ENCODE measurements at places on chromosomes 5 and 9.

- no peak for DNase-seq
Measured at GRCh38 chr9:122923947-122924346, 7.4 kb downstream of the ZBTB26 start.

DNA sequence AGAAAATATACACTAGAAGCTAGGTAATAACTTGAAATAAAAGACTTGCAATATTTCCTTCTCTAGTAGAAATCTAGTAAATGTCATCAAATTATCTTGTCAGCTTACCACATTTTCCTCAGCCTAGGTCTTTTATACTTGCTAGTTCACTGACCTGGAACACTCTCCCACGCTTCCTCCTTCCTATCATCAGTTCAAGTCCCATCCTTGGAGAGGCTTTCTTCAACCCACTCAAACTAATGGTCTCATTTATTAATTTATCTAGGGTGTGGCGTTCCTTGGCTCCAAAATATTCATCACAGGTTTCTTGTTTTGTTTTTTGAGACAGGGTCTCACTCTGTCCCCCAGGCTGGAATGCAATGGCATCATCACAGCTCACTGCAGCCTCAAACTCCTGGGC lies 2.9 kb downstream of the FAM13B start:
- no peak for DNase-seq

DNA sequence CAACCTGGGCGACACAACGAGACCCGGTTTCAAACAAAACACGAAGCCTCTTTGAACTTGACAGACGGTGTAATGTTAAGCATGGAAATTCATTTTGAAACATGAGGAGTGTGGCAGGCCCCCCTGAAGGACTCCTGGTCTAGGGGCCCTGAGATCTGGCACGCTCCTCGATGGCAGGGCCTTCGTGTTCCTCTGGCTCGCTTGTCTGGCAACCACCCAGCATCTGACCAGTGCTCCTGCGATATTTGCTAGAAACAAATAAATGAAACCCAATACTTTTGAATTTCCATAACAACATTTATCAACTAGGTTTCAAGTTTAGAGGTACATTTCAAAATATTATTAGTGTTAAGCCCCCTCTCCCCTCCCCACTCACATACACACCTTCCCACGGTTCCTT lies 193.0 kb downstream of the ERCC6L2 start:
- DNase-seq = no peak

DNA sequence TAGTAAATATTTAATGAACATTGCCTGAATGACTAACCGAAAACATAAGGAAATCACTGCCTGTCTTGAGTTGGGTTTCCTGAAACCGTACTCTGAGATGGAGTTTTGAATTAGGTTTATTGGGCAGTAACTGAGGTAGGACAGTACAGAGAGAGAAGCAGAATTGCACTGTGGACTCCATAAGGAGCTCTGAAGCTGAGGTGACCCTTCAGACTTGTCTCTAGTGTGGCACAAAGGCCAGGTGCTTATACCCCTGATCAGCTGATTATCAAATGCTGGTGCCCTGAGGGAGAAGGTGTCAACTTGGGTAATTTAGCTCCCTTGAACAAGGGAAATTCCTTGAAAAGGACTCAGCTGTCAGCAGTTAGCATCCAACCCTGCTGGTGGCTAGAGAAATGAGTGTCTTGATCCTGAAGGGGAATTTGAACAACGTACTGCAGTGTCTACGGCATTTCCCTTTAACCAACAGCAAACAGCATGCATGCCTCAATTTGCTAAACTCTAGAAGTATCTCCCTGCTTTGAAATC lies 135.0 kb upstream of the SMARCA2 start:
- no peak for DNase-seq

DNA sequence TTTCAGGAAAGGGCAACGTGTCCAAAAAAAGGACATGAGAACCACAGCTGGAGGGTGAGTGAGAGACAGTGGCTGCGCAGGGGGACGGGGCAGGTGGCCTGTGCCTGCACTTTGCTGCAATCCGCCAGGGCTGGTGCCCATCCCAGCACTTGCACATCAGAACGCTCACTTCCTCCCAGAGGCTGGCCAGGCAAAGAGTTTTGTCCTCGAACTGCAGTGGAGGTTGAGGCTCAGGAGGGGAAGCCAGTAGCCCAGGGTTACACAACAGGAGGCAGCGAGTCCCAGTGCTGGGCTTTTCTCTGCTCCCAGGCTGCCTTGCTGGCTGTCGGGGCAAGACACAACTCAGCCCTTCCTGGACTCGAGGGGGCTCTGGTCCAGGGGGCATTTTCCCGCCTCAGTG lies 33.1 kb downstream of the CRB2 start:
- DNase-seq = no peak

GRCh38 chr5:112975721-112976431 lies 722 bp upstream of the DCP2 start:
- no peak for DNase-seq

- no peak for DNase-seq
Measured at GRCh38 chr5:51326844-51327243, 56.4 kb upstream of the ISL1 start.

DNA sequence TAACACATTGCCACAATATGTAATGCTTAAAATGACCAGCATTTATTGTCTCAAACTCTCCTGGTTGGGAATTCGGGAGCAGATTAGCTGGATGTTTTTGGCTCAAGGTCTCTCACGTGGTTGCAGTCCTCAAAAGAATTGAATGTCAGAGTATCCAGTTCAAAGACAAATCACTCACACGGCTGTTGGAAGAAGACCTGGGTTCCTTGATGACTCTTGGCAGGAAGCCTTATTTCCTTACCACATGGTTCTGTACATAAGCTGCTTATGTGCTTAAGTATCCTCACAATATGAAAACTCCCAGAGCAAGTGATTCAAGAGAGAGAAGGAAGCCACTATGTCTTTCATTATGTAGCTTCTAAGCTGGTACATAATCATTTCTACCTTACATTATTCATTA lies 230.3 kb upstream of the PTPRD start:
- no peak for DNase-seq

DNA sequence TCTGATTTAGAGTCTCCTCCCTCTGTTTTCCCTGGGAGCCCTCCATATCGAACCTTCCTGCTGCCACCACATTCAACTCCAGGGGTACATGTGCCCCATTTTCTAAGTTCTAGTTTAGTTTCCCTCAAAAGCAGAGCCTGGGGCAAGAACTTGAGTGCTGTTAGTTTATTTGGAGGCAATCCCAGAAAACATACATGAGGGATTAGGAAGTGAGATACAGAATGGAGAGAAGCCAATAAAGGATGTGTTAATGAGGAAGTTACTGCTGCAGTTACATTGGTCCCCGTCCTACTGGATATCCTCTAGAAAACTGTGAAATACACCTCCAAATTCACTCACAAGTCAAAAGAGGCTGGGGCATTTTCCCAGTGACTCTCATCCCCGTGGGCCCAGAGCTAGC lies 159.4 kb upstream of the SMARCA2 start:
- DNase-seq = no peak

DNA sequence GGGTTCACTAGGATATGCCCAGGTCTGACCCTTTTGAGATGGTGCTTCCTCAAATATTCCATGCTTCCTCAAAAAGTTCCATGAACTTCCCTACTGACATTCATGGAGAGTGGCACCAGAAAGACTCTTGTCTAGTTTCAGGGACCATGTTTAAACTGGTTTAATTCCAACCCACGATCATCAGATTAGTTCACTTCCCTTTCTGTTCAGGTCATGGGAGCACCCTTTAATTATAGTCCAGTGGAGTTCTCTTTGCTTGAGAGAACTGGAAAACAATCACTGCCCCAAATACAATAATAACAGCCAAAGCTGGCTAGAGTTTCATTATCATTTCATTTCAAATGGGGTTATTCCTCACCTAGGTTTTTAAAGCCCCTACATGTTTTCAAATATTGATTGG lies 9.7 kb upstream of the ERBIN start:
- no peak for DNase-seq

DNA sequence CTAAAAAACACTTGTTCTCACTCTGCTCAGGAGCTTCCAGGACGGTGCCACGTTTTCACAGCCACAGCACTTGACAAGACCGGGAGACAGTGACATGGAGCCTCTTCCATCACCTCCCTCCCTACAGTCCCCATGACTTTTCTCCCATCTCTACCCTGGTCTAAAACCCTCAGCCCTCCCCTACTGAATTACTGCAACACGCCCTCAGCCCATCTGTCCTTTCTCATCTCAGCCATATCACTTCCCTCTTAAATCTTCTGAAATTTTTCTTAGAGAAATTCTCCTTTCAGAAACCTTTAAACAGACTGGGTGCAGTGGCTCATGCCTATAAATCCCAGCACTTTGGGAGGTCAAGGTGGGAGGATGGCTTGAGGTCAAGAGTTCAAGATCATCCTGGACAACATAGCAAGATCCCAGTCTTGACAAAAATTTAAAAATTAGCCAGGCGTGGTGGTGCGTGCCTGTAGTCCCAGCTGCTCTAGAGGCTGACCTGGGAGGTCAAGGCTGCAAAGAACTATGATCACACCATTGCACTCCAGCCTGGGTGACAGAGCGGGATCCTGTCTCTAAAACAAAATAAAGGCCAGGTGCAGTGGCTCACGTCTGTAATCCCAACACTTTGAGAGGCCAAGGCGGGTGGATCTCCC lies 125.8 kb downstream of the MYO10 start:
- DNase-seq = no peak

- DNase-seq = no peak
Measured at GRCh38 chr9:2473681-2474080, 147.9 kb upstream of the VLDLR start.

- no peak for DNase-seq
Measured at GRCh38 chr5:11084111-11084510, 323.1 kb upstream of the DAP start.

DNA sequence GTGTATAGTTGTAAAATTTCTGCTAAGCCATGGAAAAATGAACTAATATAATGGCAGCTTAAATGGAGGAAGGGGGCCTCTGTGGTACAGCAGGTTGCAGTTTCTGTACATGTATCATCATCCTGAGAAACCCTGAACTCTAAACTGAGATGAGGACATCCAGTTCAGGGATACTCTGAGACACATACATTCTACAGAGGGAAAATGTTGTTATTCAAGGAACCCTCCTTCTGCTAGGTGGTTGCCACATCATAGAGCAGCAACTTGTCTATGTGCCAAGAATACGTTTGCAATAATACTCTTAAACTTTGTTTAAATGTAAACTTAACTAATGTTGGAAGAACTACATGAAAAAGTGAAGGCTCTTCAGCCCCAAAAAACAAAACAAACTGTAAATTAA lies 1310.8 kb upstream of the WWC1 start:
- no peak for DNase-seq

GRCh38 chr9:18457510-18457909 lies 16.4 kb upstream of the ADAMTSL1 start:
- DNase-seq = no peak

GRCh38 chr9:89484475-89485404 lies 13.2 kb downstream of the SEMA4D start:
- no peak for DNase-seq

- DNase-seq = no peak
Measured at GRCh38 chr9:87387351-87388011, 110.2 kb upstream of the DAPK1 start.

GRCh38 chr5:51091816-51092215 lies 291.4 kb upstream of the ISL1 start:
- no peak for DNase-seq

- no peak for DNase-seq
Measured at GRCh38 chr9:76655971-76656370, 108.3 kb upstream of the PCA3 start.

DNA sequence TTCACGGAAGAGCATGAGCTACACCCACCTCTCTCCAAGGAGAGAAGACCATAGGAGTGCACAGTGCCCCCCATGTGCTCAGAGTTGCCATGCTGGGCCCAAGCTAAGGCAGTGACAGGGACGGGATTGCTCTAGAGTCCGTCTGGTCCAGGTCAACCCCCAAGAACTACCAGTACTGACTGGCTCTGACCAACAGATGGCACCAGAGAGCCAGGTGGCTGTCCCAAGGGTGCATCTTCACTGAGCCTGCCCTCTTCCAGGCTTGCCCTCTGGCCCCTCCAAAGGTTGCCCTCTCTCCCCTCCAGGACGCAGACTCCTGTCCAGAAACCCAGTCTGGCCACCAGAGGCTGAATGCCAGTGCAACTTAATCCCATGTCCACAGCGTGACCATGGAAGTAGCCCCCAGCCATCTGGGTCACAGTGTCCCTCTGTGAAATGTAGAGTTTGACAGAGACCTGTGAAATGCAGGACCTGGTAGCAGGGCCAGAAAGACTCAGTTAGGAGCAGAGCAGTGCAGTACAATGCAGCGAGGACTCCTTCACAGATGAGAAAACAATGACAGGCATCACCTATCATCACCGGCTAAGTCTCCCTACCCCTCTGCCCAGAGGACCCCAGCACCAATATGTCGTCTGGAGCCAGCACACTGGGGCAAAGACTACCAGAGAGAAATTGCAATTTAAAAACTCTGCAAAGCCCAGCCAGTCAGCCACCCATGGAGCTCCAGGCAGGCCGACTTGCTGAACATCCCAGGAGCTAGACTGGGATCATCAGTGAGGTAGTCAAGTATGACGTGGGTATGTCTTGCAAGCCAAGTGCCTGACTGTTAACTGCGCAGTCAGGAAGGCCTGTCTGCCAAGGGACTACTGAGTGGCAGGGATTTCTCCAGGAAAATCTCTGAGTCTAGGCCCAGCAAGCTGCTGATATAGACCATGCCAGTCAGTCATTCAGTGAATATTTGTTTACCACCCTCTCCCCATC lies 7.7 kb upstream of the SKP1 start:
- peak; percentile 25 for DNase-seq

DNA sequence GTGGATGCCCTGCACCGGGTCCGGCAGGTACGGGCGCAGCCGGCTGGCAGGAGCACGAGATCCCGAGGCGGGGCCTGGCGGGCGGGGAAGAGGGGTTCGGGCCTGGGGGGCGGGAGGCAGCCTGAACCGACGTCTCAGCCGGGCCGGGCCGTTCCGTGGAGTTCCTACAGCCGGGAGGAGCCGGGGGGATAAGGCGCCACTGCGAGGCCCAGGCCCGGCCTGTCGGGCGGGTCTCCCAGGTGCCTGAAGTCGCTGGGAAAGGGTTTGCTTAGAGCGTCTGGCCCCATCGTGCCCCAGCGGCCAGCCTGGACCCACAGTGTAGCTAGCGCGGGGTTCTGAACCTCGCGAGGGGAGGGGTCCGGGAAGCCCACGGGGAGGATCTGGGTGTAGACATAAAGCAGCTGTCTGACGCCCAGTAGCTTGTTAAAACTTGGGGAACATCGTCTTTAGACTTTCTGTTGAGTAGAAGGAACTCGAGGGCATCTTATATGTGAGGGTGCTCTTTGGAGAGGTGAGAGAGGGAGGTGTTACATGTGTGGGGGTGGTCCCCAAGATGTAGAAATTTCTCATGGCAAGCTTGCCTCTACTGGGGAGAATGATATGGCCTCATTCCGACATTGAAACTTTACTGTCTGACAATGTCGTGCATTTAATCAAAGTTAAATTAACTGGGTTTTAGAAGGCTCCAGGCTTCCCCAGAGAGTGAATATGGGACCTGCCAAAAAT lies 524 bp downstream of the FUBP3 start:
- no peak for DNase-seq

DNA sequence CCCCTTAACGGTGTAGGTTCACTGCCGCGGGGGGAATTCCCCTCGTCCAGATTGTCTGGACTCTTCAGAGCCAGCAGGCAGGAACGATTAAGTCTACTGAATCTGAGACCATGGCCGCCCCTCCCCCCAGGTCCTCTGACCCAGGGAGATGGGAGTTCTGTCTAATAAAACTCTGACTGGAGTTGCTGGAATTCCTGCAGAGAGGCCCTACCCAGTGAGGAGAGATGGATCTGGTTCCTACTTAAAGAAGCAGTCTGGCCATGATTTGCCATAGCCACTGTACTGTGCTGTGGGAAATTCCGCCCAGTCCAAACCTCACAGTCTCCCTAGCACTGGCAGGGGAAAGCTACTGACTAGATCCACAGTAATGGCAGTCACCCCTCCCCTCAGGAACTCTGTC lies 237.7 kb upstream of the RASA1 start:
- no peak for DNase-seq

Data from activated CD8-positive, alpha-beta memory T cell treated with anti-CD3 and anti-CD28 coated beads for 1 hour (primary cell).